Esophagus muscularis mucosa (tissue), 4 donors: ENCODE measurements at places on chromosomes 4 and X. TPM values are rescaled to one million over a fixed set of nuclear protein-coding genes. Genes with fewer than 3 reads are reported as not detected.

Gene MSX1
- 6.3 TPM for total RNA-seq

GRCh38 chrX:5842601-5843000 lies 386.1 kb downstream of the NLGN4X start:
- no peak overlapping the region for H3K27ac ChIP-seq
- H3K27me3 ChIP-seq, result no peaks in the 10 kb centered on the region
- no peak overlapping the region for H3K4me3 ChIP-seq

DNA sequence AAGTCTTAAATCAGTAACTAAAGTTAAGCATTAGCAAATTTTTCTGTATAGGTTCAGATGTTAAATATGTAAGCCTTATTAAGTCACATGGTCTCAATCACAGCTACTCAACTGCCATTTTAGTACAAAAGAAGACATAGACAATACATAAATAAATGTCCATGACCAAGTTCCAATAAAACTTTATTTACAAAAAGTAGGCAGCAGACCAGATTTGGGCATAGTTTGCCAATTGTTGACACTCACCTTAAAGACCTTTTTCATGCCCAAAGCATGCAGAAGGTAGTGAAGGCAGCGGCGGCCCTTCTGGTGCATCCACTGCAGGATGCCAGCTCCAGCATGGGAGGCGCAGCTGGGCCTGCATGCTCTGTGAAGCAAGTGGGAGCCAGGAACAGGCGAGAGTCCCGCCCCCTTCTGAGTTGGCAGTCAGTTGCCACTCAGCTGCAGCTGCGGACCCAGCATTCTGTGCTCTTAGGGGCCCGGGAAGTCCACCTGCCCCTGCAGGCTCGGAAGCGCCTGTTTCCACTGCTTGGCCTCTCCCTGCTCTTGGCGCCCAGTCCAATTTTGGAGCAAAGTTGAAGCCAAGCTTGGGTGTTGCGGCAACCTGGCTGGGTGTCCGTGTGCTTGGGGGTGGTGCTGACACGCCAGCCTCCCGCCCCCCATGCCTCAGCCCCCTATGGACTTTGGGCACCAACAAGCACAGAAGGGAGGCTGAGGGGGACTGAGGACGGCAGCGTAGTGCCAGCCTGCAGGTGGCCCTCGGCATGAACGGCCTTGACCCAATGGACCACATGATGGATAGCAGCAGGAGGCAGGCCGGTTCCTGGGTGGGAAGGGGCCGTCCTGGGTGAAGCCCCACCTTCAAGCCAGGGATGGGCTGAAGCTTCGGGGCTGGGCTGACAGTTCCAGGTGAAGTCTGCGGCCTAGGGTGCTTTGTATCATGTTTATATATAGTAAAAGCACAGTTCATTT lies 42.4 kb upstream of the PABPC4L start:
- no peaks in the 10 kb centered on the region for H3K4me1 ChIP-seq
- DNase-seq, result no peak
- no peak overlapping the region for H3K4me3 ChIP-seq
- H3K27ac ChIP-seq, result no peak overlapping the region
- H3K27me3 ChIP-seq, result no peaks in the 10 kb centered on the region

DNA sequence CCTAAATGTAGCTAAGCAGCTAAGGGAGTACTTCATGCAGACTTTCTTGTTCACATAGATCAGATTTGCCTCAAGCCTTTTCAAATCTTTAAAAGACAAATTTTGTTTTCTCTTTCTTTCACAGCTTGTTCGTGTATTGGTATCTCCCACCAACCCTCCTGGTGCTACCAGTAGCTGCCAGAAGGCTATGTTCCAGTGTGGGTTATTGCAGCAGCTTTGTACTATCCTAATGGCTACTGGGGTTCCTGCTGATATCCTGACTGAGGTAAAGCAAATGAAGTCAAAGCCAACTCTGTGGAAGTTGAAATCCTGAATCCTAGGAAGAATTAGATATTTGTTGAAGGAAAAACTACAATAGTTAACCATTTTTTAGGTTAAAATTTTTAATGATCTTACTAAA lies 62.6 kb downstream of the USO1 start:
- H3K27me3 ChIP-seq, result no peaks in the 10 kb centered on the region
- H3K4me3 ChIP-seq, result no peak overlapping the region
- H3K36me3 ChIP-seq, result peaks cover 85% of the 10 kb centered on the region
- H3K27ac ChIP-seq, result no peak overlapping the region
- no peak for DNase-seq

DNA sequence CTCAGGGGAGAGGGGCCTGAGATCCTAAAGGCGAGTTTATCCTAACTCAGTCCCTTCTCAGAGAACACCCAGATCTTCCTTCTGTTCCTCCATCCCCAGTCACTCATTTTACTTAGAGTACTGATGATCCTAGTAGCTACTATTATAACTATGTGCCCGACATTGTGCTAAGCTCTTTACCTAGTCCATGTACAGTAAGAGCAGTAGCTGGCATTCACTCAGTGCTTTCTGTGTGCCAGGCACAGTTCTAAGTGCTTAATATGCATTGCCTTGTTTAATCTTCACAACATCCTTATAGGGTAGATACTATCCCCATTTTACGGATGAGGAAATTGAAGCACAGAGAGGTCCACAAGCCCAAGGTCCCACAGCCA lies 58.3 kb downstream of the FRMPD3 start:
- H3K4me3 ChIP-seq, result no peak overlapping the region
- peaks cover 12% of the 10 kb centered on the region for H3K4me1 ChIP-seq
- no peak for DNase-seq

GRCh38 chr4:159884989-159885388 lies 782.1 kb downstream of the RAPGEF2 start:
- no peaks in the 10 kb centered on the region for H3K4me1 ChIP-seq
- no peak for DNase-seq
- H3K36me3 ChIP-seq, result no peaks in the 10 kb centered on the region
- no peaks in the 10 kb centered on the region for H3K27me3 ChIP-seq
- no peak overlapping the region for H3K27ac ChIP-seq
